Stimulated activated naive CD4-positive, alpha-beta T cell treated with Interleukin-2 at 50 U/mL for 16 hours (primary cell): ENCODE measurements at places on chromosomes 4 and X.

GRCh38 chr4:128310266-128310697, 22.7 kb upstream of the PGRMC2 start:
- no peak for DNase-seq

DNA sequence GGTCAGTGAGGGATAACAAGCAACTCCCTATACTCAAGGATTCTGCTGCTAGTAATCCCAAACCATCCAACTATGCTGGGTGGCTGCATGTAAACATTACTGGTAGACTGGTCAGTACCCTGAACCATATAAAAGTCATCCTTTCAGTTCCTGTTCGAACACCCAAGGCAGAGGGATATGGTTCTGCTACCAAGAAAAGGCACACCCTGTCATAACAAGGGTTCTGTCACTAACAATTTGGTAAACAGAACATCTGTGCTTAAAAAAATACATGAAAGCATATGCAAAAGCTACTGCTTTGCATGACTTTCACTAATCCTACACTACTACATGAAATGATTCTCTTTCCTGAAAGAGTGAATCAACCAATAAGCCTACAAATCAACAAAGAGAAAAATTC, 76.8 kb upstream of the MCF2 start:
- DNase-seq: no peak

- DNase-seq: no peak
Observed at GRCh38 chrX:140917354-140918115, 84.9 kb upstream of the SPANXB1 start.

DNA sequence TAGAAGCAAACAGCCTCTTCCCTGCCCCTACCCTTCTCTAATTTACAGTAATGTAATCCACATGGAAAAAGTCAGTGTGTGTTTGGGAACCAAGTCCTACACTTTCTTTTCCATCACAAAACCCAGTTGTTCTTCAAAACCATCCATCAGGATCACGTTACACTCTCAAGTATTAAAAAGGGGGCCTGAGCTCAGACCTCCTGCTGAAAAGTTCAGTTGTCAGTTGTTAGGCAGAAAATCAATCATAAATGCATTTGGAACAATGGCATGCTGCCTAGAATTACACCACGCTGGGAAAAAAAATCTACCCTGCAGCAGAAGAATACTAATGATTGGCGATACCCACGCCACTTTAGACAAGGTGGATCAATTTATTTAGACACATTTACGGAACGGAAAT, 236.5 kb downstream of the PARM1 start:
- DNase-seq: no peak

DNA sequence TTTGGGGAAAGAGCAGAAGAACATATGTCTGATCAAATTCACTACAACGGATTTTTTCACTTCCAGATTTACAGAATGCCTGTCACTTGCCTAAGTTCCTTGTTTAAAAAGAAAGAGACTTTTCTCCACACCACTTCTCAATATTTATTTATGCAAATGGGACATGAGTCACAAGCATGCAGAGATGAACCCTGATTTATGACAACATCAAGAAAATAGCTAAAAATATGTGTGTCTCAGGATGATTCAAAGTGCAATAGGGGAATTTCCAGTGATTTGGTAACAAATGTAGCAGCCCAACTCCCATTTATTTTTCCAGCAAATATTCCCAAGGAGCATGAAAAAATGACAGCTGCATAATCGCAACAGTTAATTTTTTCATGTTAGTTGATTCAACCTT, 180.4 kb upstream of the FAT1 start:
- no peak for DNase-seq

- DNase-seq: no peak
Observed at GRCh38 chr4:38154681-38155588, 194.7 kb downstream of the PTTG2 start.

DNA sequence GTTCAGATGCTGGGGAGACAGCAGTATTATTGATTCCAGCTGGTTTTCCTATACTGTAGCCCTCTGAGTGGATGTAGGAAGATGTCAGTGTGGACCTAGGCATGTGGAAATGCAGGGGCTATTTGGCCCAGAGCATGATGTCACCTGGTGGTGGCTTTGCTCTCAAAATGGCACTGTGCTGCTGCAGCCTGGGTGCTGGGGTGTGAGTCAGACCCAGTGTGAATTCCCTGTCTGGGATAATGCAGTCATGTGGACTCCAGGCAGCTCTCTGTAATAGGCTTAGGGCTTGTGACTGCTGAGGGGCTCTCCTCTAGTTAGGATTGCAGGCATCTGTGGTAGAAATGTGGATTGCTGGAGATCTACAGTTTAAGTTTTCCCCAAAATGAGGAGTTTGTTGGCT, 70.7 kb downstream of the DCAF8L2 start:
- no peak for DNase-seq

DNA sequence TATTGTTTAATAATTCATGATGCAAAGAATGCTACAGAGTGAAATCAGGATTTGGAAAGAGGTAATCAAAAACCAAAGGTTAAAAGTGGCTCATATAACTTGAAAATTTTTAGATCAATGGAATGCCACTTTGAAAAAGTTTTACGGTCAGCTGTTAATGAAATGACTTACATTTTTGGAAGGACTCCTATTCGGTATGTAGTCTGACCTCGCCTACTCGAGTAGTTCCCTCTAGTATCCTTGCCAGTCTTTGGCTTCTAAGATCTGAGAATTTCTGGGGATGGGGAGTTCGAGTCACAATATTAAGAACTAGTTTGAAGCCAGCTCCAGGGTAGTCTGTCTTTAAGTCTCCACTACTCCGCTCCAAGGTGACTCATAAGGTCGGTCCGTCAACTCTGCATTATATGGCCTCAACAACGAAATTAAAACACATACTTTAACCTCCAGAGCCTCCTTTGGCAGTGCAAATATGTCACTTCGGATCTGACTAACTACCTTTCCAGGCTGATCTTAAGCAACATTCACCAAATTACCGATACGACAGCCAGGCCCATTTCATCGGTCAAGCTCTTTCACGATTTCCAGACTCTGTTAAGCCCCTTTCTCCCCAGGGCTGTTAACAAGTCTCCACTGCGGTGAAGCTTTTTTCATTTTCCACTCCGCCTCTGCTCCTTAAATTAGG, 733 bp upstream of the NAA15 start:
- no peak for DNase-seq

DNA sequence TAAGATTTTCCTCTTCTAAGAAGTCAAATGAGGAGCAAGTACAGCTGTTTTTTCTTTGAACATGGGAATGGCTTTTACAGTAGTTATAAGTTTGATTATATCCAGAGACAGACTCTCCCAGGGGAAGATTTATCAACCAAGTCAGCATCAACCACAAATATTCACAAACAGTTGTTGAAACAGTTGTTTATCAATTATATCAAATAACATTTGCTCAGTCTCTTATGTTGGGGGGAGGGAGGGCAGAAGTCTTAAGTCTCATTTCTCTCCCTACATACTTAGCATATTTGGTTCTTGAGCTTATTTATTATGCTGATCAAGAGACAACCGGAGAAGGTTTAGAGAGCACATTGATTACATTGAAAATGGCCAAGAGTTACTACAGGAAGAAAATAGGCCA, 110.1 kb downstream of the FBXO8 start:
- DNase-seq: no peak

DNA sequence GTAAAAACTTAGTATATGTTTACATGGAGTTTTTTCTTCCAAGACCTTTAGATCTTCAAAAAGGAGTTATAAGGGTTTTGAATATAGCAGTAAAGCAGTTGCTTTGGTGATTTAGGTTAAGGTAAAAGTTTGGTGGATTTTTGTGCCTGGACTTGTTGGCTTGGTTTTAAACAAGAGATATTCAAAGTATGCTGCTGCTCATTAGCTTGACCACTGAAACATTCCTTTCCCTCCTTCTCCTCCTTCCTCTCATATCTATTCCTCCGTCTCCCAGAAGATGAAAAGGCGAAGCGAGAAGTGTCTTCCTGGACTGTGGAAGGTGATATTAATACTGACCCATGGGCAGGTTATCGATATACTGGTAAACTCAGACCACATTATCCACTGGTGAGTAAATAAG, 38.4 kb downstream of the METAP1 start:
- DNase-seq: no peak

DNA sequence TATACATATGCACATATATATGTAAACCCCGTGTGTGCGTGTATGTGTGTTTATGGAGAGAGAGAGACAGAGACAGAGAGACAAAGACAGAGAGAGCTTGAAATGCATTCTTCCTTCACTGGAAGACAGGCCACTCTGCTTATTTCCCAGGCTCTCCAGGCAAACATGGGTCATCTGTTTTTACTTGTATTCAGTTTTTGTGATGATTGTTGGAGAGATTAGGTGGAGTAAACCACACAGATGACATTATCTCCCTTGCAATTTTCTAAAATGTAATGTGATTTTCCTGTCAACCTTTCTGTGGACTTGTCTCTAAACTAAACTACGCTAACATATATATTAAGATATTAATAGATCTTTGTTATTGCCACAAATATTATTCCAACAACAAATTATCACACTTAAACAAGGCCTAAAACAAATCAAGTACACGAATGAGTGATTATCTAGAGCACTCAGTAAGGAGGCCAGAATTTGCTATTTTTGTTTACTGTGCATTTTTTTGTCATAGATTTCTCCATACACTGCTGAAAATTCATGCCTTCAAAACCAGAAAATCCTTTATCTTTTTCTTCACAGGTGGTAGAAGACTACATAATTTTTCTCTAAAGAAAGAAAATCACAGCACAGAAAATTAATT, 251.8 kb upstream of the SLIT2 start:
- no peak for DNase-seq

DNA sequence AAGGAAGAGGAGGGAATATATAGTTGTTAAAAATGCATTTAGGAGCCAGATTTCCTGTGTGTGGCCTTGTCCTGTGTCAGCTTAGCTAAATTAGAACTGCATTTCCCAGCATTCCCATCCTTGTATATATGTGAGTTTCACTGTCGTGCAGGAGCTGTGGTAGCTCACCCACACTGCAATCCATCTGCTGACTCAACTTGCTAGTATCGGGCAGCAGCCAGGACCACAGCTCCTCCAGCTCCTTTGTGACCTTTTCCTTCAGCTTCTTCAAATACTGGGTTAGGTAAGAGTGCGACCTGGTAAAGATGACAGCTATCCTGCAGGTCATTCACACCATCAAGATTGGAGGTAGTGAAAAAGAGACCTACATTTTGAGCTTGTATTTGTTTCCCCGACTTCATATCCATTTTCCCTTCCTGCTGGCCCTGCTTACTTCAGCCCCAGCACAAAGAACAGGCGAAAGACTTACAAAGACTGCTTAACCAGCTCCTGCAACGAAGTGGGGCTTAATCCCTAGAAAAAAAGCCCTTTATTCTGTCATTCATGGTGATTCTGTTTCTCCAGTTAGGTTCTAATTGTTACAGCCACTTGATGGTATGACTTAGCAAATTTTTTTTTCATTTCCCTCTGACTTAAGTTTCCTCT, 11.4 kb downstream of the ASIC5 start:
- no peak for DNase-seq

DNA sequence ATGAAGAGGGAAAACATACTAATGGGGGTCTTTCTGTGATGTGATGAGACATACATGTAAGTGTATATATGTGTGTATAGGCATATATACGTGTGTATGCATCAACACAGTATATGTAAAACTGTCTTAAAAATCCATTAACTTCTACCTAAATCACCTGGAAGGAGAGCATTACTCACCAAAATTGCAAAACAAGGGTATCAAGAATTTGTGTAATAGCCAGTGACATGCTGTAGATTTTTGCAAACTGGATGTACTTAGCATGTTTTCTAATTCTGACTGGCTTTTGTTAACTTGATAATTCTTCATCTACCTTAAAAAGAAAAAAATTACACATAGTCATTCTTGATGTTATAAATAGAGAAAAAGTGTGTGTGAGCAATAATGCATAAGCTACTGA, 104.7 kb downstream of the PRRG1 start:
- DNase-seq: no peak

DNA sequence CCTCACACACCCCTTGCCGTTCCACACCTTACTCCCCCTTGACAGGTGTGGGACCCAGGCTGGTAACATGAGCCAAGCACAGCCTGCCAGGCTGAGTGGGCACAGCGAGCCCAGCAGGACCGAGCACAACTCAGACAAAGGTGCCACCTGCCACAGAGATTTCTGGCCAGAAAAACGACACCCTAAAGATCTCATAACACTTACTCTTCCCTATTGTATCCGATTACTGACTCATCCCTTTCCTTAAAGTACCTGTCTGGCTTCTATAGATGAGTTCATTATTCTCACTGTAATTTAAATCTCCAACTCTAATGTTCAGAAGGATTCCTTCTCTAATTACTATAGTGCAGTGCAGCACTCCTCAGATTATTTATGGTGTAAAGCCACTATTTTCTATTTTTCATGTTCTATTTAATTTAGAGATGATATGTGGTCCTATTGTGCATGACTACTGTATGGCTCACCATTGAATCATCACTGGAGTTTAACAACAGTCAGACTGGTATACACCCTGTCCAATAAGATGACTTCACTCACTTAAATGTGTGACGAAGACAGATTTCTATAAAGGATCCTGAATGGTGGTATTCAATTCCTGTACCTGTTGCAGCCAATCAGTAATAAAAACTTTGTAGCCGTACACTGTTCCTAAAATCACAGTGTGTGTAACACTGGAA, 7.6 kb upstream of the SYTL5 start:
- no peak for DNase-seq

DNA sequence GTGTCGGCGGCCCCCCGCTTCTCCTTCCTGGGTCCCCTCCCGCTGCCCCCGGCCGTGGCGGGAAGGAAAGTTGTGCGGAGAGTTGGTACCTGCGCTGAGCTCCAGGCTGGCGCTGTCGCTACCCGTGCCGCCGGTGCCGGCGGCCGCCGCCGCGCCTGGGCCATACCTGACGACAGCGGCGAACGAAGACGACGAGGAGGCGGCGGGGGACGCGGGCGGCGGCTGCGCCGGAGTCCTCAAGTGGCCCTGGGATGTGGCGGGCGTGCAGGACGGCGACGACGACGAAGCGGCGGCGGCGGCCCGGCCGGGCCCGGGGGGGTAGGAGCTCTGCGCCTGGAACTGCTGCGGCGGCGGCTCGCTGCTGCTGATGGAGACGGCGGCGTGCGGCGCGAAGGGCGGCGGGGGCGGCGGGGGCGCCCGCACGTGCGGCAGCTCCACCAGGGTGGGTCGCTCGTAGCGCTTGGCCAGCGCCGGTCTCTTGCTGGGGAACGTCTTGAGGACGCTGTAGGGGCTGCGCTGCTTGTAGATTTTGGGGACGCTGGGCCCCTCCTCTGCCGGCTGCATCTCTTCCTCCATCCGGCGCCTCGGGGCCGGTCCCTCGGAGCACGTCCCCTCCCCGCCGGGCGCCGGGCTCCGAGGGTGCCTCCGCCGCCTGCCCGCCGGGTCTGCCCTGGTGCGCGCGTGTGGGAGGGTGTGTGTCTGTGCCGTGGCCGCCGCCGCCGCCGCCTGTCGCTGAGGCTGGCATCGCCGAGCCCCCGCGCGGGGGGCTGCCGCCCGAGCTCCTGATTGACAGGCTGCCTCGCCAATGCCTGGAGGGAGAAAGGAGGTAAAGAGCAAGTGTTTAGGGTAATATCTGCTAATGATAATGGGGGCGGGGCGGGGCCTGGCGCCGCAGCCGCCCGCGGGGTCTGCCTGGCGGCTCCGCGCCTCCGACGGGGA, 618 bp downstream of the BEND4 start:
- DNase-seq: no peak

- DNase-seq: peak; percentile 2
Observed at GRCh38 chr4:71187404-71188155, 151.2 kb upstream of the SLC4A4 start.

GRCh38 chrX:13360146-13360545, 40.3 kb upstream of the ATXN3L start:
- no peak for DNase-seq

- DNase-seq: no peak
Observed at GRCh38 chr4:85681221-85681657, 206.3 kb downstream of the ARHGAP24 start.

GRCh38 chr4:8144359-8144758, 14.3 kb downstream of the ABLIM2 start:
- no peak for DNase-seq
